ENCODE measurements at places on chromosomes 2 and 18.

DNA sequence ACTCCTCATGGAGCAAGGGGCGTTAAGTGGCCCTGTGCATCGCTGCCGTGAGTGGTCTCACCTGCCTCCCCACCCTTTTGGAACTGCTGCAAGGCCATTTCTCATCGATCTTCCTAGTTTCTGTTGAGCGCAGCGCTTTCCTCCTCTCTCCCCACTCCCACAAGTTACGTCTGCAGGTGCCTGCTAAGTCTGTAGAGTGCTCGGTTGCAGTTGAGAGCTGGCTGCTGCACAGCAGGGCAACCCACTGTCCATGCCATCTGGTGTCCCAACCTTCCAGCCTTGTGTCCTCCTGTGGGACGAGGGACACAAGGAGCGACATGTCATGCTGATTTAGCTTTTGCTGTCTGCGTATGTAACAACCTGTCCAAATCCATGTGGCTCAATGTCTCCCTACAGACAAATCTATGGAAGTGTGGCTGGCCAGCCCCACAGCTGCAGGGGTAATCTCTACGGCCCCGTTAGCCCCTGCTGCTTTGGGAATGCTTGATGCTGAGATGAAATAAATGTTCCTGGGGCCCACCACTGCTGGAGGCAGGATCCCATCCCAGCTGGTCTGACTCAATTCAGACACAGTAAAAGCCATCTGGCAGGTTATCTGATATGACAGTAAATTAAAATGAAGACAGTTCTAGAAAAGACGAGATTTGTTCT lies 68.1 kb upstream of the TCF7L1 start:
- DNase-seq: no peak

DNA sequence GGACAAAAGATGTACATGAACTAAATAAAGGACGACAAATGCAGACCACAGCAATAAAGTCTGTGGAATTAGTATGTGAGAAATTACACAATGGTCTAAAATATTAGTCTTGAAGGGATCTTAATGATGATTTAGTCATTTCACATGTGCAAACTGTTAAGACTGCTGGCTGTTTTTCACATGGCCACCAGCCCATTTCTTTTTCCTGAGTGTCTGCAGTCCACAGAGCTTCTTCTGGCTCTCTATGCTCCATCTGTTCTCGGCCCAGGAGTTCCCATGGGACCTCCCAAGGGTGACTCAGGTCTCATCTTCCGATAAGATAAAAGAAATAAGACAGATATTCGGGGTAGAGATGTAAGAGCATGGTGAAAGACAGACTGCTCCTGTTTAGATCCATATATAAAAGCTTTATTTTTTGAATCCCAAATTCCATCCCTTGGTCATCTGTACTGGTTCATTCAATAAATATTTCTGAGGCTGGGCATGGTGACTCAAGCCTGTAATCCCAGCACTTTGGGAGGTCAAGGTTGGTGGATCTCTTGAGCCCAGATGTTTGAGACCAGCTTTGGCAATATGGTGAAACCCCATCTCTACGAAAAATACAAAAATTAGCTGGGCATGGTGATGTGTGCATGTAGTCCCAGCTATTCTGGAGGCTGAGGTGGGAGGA lies 20.1 kb downstream of the IL1RL1 start:
- DNase-seq: no peak

DNA sequence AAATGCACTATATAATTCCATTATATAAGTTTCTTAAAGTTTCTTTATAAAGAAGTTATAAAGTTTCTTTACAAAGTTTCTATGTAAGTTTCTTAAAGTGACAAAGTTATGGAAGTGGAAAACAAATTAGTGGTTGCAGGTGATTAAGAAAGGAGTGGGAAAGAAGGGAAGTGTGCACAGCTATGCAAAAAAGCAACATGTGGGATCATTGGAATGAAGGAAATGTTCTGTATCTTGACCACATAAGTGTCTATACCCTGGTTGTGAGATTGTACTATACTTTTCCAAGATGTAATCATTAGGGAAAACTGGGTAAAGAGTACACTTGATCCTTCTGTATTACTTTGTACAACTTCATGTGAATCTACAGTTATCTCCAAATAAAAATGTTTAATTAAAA lies 1541.1 kb downstream of the LRP1B start:
- DNase-seq: no peak

- DNase-seq: no peak
Measured at GRCh38 chr2:161146996-161147395, 13.2 kb upstream of the TANK start.

GRCh38 chr2:262117-262516 lies 1.7 kb downstream of the SH3YL1 start:
- peak; percentile 42 for DNase-seq

- no peak for DNase-seq
Measured at GRCh38 chr2:38146275-38146906, 70.4 kb upstream of the CYP1B1 start.

DNA sequence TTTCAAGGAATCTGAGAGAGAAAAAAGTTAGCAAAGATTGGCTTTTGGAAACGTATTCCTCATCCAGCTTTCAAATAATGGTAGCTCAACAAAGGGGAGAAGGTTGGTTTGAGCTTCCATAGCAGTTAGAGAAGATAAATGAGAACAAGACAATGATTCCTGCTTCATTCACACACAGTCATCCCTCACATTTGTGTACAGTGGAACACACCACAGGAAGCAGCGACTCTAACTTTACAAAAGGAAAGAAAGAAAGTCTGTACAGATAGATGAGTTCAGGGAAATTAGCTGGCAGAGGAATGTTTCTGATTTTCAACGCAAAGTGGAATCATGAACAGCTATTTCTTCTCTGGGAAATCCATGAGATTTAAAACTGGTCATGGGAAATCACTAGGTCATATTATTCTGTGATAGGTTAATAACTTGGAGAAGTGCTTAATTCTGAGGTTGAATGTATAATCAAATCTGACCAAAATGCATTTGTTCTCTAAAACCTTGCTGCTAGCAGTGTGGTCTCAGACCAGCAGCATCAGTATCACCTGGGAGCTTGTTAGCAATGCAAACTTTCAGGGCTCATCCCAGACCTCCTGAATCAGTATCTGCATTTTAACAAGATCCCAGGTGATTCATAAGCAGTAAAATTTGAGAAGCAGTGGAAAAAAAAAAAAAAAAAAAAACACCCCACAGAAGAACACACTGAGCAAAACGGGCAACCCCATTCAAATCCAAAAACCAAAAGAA lies 112.0 kb downstream of the GRB14 start:
- no peak for DNase-seq

DNA sequence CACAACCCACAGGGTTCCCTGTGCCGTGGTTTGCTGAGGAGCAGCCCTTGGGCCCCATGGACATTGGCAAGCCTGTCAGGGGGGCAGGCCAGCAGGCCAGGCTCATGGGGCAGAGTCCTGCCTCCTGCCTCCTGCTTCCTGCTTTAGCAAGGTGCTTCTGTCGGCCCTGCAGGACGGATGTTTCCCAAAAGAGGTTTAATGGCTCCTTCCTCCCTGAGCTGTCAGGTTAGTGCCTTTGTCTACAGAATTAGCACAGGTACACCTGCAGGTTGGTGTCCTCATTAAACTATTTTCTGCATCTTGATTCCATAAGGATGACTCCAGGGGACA lies 152.3 kb downstream of the TTC32 start:
- DNase-seq: no peak

DNA sequence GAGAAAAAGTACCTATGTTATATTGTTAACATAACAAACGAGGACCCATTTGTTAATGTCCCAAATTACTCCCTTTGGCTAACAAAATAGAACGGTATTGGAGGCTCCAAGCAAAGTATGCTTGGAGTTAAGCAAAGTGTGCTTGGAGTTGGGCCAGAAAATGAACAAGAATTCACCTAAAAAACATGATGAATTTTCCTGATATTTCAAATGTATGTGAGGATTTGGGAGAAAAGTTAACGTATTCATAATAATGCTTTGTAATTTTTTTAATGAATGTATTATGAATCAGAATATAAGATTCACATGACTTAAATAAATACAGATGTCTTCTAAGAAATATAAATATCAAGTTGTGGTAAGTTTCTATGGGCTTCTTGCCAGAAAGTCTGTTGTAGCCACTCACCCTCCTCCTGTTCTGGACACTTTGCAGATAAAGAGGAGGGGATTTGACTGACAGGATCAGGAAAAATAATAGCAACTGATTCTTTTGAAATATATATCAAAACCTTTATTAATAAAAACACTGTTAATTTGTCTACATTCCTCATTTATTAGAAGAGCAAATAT lies 423.7 kb upstream of the MMADHC start:
- DNase-seq: no peak

DNA sequence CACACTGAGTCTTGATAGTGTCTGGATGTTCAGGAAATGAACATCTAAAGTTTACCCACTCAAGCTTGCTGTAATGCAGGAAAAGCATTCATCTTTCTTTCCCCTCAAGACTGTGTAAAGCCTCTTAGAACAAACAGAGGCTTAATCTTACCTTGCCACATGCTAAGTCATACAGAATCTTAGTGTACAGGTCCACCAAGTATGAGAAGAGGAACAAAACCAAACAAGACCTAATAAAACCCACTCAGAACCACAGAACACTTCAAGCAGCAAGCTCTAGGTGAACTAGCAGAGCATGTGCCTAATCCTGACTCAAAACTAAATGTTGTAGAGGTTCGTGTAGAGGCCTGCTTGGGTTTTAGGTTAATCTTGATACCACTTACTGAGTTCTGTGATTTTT lies 97.6 kb downstream of the SPTBN1 start:
- no peak for DNase-seq

GRCh38 chr2:21453723-21454450 lies 330.1 kb downstream of the TDRD15 start:
- DNase-seq: no peak

DNA sequence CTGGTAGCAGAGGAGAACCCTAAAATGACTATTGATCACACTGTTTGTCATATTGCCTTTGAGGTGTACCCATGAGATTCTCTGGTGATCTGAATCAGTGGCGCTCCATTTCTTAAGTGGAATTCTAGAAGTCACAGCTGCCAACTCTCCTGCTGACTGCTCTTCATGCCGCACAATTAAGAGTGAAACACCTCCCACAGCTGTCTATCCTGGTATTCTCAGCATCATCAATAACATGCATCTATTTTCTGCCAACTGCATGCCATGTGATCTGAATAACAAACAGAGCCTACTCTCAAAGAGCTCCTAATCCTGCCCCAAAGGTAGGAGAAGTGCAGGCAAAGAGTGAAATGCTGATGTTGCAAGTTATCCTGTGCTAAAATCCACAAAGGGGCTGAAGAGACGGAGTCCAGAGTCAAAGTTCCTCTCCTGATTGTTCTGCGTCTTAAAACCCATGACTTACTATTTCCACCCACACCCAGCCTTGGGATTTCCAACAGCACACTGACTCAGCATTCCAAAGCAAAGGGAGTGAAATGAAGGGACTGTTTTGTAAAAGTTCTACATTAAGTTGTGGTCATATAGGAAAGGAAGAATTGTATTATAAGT lies 13.7 kb upstream of the DAPL1 start:
- DNase-seq: no peak

DNA sequence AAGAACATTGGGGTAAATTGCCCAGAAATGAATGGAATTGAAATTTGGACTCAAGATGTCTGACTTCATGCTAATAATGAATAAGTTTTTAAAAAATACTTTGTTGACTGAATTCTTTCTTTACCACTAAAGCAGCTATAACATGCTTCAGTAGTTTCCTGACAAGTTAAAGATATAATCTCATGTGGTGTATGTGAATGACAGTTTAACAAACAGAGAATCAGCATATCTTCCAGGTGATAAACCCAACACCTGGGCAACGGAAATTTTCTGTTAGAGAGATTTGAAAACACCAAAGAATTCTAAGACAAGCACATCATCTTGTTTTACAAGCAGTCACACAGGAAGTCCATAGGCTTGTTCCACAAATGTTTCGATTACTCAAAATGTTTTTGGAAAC lies 372.6 kb upstream of the VRK2 start:
- DNase-seq: no peak

DNA sequence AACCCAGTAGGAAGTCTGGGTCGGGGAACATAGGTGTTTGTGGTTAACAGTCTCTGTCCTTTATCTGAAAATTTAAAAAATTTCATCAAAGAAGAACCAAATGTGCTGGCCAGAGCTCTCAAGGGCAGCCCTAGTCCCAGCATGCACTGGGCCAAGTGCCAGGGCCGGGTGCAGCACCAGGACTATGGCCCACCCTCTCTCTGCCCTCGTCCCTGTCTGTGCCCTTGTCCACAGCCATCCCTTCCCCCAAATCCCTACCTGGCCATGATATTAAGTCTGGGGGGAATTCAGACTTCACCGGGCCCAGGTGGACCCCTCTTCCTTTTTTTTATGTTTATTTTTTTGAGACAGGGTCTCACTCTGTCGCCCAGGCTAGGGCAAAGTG lies 14.4 kb upstream of the ZFP36L2 start:
- no peak for DNase-seq

DNA sequence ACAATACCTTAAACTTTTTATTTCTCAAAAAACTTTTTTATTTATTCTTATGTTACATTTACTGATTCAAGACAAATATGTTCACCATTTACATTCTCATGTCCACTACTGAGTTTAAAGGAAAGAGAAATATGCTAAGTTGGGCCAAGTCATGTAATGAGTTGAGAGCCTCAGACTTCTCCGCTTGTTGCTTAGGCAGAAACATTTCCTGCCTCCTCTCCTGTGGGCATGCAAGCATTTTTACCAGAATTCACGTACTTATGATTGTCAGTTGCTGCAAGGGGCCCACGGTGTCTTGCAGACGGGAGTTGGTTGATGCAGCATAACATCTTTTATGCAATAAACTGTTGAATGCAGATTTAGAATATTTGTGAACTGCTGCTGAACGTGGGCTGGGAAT lies 51.8 kb downstream of the MYO1B start:
- no peak for DNase-seq

- DNase-seq: no peak
Measured at GRCh38 chr2:189516546-189516945, 64.0 kb downstream of the SLC40A1 start.

DNA sequence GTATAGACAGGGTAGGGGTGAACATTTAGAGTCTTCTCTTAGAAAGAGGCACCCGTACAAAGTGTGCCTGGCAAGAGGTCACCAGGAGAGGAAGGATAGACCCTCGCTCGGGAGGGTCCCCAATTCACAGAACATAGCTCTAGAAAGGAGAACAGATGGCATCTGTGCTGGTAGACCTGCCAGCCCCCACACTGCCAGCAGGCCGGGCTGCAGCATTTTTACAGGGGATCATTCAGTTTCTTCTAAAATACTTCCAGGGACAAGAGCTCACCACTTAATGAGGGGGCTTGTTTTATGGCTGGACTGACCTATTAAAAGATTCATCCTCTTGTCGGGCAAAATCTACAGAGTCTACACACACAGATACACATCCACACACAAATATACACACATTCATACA lies 149.9 kb downstream of the SEPTIN10 start:
- DNase-seq: no peak

- no peak for DNase-seq
Measured at GRCh38 chr2:26384183-26384582, 17.5 kb upstream of the DRC1 start.

DNA sequence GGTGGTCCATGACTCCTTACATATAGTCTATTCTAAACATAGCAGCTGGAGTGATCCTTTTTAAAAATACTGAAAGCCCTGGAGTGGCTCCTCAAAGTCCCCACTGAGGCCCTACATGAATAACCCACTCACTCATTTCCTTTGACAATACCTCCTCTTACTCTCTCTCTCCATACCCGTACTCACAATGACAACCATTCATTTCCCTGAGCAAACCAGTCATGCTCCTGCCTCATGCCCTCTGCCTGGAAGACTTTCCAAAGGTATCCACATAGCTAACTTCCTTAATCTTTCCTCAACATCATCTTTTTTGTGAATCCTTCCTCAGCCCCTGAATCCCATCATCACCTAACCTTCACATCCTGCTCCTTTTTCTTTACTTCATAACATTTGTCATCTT lies 102.6 kb downstream of the BAZ2B start:
- DNase-seq: no peak

Measured in esophagus muscularis mucosa (tissue), 4 donors.